ENCODE measurements at places on chromosomes 5 and 9.

DNA sequence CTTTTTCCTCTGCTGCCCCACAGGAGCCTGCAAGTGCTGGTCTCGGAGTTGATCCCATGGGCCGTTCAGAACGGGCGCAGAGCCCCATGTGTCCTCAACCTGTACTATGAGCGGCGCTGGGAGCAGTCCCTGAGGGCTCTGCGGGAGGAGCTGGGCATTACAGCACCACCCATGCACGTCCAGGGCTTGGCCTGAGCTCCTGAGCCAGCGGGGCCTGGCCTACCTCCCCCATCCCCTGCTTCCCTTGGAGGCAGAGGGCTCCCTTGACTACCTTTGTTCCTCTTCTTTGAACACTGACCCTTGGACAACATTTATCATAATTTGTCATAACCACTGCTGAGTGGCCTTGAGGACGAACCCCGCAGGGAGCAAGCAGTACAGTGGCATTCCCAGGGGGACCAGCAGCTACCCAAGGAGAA lies 6.9 kb upstream of the SLC27A4 start:
- DNase-seq: no peak

GRCh38 chr5:135871268-135871915 lies 24.2 kb downstream of the IL9 start:
- no peak for DNase-seq

- no peak for DNase-seq
Measured at GRCh38 chr5:173341961-173342430, 13.8 kb upstream of the STC2 start.

GRCh38 chr9:137502008-137502911 lies 43.1 kb upstream of the NSMF start:
- DNase-seq: no peak

- no peak for DNase-seq
Measured at GRCh38 chr5:134614450-134615085, 18.1 kb downstream of the SAR1B start.

DNA sequence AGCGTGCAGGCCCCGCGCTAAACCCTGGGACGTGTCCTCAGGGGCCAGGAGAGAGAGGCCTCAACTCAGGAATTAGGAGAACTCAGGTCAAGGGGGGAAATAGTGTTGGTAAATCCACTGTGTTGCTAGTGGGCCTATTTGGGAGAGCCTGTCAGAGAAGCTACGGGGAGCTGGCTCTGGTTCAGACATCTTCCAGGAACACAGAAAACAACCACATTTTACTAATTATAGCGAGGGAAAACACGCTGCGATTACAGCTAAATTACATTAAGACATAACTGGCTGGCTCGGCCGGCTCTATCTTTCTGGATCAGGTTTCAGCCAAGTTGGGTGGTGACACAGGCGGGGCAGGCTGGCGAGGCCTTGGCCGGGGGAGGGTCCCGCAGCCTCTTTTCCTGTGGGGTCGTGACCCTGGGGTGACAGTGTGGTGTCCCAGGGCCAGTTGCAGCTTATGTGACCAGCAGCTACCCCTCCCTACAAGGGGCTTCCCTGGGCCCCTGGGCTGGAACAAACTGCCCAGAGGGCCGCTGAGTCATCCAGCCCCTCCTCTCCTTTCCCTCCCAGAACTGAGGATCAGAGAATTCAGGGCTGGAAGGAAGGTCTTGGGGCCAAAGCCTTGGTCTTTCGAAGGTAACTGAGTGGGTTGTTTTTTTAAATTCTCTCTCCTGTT lies 75.1 kb downstream of the FGF18 start:
- peak; percentile 29 for DNase-seq

DNA sequence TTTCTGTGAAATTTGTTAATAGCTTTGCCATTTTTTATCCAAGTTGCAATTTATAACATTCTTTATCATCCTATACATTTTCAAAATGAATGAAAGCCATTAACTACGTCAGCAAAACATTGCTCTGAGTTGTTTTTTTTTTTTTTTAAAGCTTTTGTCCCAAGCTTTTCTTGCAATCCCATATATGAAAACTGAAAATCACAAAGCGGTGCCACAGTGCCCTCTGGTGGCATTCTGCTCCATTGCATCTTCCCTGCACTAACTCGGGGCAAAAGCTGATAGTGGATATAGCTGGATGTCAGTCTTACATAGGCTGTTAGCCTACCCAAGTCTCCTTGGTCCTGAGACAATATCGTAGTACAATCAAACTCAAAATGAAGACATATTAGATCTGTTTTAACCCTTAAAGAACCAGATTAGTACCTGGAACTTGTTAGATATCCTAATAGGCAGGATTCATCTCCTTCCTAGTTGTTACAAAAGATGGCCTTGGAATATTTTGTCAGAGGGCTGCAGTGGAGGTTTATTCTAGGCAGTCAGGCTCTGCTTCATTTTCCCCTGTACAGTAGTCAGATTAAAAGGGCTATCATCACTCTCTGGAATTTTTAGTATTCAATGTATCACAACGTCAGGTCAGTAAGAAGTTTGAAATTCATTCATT lies 669.9 kb downstream of the PTPRD start:
- DNase-seq: peak; percentile 20

DNA sequence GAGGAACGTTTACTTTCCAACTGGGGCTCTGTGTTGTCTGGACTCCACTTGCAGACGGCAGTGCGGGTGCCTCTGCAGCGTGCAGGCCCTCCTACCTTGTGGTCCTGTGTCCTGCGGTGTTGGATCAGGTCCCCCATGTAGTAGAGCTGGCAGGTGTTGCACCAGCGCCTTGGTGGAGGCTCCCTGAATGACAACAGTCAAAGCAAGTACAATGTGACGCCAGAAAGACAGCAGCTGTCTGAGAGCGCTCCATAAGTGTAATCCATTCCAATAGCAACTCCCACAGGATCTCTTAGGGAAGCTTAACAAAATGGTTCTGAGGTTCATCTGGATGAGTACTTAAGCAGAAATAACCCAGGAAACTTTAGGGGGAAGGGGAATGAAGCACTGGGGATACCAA lies 9.9 kb downstream of the BBLN start:
- no peak for DNase-seq
